ENCODE measurements at places on chromosomes 6 and 20.

- no peak for DNase-seq
Measured at GRCh38 chr6:170050591-170051041, 240.3 kb downstream of the DLL1 start.

- no peak for DNase-seq
Measured at GRCh38 chr6:165910184-165910966, 247.3 kb upstream of the PDE10A start.

GRCh38 chr20:37395921-37396415, 50.0 kb downstream of the SRC start:
- no peak for DNase-seq

DNA sequence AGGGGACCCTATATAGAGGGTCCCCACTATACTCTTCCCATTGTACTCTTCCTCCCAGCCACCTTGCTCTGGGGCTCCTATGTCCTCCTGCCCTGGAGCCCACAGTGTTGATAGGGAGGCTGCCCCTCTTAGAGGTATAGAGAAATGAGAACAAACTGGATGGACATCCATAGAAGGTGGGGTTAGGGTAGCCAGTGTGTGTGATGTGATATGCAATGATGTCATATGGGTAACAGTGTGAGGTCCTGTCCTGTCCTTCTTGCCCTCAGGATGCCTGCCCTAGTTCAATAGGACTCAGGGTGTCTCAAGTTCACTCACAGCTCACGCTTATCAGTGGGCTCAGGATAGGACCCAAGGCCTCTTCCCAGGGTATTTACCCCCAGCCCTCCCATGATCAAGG, 435 bp downstream of the PTCRA start:
- no peak for DNase-seq

GRCh38 chr6:92559611-92560010, 859.7 kb downstream of the EPHA7 start:
- no peak for DNase-seq

DNA sequence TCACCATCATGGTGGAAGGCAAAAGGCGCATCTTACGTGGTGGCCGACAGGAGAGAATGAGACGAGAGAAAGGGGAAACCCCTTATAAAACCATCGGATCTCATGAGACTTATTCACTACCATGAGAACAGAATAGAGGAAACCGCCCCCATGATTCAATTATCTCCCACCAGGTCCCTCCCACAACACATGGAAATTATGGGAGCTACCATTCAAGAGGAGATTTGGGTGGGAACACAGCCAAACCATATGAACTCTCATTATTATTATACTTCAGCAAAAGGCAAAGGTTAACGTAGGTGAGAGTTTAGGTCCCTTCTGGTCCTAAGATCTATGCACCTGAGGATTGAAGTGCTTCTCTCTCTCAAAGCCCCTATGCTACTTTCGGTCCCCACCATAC, 2.4 kb upstream of the PFDN4 start:
- no peak for DNase-seq

DNA sequence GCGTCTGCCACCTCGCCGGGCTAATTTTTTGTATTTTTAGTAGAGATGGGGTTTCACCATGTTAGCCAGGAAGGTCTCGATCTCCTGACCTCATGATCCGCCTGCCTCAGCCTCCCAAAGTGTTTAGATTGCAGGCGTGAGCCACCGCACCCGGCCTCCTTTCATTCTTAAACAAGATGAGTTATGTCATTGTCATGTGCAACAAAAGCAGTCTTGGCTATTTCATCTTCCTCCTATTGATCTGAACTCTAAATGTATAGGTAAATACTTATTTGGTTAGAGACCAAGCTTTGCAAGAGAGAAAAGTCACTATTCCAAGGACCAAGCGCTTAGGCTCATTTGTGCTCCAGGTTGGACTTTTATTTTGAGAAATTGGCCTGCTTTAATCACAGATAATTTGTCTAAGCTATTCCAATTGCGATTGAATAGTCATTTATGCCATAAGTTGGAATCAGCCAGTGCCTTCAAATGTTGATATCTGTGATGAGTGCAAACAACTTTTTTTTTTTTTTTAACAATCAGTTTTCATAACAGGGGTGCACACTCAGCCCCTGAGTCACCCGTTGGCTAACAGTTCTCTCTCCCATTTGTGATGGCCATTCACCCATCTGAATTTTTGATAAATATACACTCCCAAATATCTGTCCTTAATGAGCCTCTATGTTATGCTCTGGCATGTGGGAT, 167.3 kb downstream of the BCAS1 start:
- no peak for DNase-seq

DNA sequence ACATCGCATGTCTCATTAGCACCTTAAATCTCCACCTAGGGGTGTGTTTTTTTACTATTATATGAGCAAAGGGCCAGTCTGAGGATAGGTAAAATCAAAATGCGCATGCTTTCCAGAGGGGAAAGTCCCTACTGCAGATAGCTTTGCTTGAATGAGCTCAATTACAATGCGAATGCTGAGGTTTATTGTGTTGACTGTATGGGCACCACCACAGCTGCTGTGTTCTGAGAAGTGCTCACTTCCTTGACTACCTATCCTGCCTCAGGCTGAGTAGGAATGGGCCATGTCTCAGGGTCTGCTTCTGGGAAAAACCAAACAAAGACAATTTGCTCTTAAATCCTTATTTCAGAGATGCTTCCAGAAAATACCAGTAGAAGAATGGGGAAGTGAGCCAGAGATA, 36.6 kb downstream of the MOCS1 start:
- no peak for DNase-seq

GRCh38 chr6:167708501-167709094, 118.1 kb upstream of the AFDN start:
- no peak for DNase-seq

DNA sequence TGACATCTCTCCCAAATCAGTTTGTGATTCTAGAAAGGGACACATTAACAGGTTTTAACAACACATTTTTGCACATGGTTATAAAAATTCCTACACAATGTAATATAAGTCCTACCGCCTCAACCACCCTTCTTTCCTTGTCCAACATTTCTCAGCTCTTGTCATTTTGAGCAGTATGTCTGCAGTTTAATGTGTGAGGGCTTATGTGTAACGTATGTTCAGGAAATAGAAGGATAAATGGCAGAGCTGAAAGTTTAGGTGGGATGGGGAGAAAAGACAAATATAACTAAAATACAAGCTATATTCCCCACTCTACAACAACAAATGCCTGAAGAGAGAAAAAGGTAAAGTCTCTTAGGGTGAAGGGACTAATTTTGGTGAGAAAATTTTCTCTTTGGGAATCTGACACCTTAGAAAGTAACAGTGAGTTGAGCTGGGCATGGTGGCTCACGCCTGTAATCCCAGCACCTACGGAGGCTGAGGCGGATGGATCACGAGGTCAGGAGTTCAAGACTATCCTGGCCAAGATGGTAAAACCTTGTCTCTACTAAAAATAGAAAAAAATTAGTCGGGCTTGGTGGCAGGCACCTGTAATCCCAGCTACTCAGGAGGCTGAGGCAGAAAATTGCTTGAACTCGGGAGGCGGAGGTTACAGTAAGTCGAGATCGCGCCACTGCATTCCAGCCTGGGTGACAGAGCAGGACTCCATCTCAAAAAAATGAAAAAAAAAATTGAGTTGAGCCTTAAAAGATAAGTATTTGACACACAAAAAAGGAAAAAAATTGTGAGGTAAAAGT, 5.1 kb downstream of the PNRC1 start:
- no peak for DNase-seq

DNA sequence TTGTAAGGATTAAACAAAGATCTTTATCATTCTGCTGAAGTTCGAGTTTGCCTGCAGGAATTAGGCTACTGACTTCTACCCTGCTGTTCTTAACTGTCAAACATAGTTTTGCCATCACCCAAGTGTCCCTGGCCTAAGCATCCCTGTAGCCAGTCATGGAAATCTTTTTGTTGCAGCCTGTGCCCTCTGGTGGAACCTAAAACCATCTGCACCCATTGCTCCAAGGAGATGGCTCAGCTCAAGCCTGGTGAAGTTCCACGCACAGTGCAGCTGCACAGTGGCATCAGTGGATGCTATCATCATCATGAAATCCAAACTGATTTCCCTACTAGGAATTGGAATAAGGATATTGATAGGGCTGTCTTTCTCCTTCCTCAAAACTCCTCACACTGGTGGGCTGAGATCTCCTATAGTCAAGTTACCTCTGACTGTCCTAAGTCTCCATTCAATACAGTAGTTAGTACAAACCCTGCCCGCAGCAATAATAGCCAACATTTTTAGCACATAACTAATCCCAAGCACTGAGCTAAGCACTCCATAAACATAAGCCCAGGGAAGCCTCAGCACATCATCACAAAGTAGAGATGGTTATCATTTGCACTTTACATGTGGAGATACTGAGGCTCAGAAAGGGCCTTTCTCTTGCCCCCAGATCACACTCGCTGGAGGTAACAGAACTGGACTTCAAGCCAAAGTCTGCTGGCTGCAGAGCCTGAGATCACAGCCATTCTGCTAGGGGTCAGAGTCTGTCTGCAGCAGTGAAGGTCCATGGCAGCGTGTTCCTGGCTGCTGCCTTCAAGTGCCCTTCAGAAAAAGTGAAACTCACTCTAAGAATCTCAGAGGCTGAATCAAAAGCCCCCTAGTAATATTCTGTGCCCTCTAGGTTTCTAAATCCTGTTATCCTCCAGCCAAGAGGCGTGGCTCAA, 77.2 kb upstream of the MC3R start:
- DNase-seq, result no peak

- no peak for DNase-seq
Measured at GRCh38 chr20:62631336-62632308, 10.7 kb upstream of the SLCO4A1 start.

- no peak for DNase-seq
Measured at GRCh38 chr20:50957276-50957675, 1.1 kb downstream of the DPM1 start.

GRCh38 chr6:157533048-157533871, 152.3 kb downstream of the ZDHHC14 start:
- DNase-seq, result no peak

DNA sequence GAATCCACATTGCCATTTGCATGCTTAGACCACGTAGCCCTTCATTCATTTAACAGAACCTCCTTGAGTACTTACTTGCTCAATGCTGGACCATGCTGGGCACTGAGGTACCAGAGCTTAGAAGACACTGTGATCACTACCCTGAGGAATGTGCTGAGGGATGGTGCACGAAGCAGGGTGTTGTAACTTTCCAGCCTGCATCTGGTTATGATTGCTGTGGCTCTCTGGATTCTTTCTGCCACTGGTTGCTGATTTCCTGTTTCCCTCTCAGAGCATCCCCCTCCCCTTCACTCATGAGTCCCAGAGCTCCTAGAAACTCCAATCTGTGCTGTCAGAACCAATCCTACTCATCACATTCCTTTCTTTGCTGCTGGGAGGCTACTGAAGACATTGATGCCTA, 537.4 kb downstream of the PTPRT start:
- no peak for DNase-seq

GRCh38 chr6:131717836-131718542, 7.2 kb upstream of the CTAGE9 start:
- no peak for DNase-seq

- no peak for DNase-seq
Measured at GRCh38 chr6:168413018-168413720, 27.8 kb upstream of the SMOC2 start.

GRCh38 chr20:694496-694895, 18.9 kb upstream of the SCRT2 start:
- DNase-seq, result no peak

GRCh38 chr6:90631046-90631445, 44.2 kb upstream of the MAP3K7 start:
- DNase-seq, result no peak

DNA sequence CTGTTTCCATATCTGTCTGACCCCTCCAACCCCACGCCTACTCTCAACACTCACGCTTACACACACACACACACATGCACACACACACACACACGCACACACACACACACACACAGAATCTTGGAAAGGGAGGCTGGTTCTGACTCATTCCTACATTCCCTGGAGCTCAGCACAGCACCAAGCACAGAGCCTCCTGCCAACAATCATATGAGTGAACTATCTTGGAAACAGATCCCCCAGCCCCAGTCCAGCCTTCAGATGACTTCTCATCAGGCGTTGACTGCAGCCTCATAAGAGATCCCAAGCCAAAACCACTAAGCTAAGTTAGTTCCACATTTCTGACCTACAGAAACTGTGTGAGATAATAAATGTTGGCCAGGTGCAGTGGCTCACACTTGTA, 14.1 kb upstream of the HCK start:
- DNase-seq, result no peak

DNA sequence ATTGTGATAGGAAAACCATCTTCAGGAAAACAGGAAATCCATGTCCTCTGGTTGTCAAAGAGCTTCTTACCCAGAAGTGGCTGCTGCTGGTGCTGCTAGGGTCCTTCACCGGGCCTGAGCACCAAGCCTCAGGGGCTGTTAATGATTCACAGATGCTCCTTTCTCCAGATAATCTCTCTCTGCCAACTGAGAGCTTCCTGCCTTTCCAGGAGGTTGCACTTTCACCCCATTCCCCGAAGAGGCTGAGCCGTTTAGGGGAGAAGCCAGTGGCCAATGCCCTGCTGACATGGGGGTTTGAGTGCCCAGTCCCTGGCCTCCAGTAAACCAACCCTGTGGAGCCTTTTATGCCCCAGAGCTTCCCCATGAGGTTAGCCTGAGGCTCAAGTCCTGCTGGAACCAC, 122.4 kb downstream of the CBLN4 start:
- DNase-seq, result no peak

DNA sequence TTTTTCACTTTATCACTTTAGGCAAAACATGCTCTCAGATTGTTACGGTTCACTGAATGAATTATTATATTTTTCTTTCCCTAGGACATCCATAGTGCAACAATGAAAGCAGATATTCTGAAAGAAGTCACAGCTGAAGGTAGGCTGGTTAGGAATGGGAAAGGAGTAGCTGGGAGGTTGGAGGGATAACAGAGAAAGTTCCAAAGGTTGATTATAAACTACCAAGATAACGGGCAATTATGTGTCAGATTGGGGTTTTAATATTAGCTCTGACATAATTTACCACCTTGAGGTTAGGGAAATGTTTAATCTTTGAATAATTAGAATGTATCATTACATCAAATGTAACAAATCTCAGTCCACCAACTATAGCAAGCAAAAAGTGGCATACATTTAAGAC, 96.5 kb downstream of the HTR1B start:
- DNase-seq, result no peak

- DNase-seq, result no peak
Measured at GRCh38 chr20:62624325-62624690, 18.0 kb upstream of the SLCO4A1 start.

DNA sequence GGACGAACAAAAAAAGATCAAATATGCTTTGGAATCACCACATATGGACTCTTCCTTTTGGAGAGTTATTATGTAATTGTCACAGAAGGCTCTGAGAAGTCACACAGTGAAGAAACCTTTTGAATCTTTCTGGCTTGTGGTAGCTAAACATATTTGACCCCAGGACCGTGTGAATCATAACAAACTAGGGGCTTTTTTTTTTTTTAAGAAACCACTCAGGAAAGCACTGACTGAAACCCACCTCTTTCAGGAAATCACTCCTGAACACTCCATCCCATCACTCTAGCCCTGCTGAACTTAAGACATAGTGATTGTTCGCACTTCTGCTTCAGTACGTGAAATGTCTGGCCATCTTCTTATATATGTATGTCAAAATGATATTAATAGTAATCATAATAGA, 495.9 kb upstream of the ARID1B start:
- no peak for DNase-seq
